ENCODE measurements at places on chromosomes 7 and 10.

DNA sequence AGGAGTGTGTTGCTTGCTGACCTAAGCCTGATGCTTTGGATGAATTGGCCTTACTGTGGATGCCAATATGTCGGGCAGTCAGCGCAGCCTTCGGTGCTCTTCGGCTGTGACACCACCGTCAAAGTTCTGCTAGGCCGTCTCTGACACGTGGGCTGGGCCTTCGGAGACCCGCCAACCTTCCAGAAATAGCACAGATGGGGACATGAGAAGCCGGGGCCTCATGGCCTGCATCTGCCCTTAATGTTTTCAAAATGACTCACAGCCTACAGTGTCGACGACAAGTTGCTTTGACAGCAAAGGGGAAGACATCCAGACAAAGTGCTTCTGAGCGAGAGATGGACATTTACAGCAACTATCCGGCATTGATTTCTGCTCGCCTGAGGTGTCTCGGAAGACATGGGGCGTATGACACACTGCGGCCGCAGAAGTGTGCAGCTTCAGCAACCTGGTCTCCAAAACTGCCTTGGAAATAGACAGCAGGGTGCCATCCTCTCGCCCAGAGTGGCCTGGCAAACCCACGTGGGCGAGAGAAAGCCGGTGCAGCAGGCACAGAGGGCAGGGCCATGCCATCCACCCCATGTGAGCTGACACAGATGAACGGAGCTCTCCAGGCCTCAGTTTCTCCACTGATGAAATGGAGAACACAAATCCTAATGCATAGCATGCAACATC is 94.0 kb upstream of the PPP2R2D start:
- no peak for DNase-seq

GRCh38 chr7:138727336-138728099 is 26.4 kb upstream of the SVOPL start:
- no peak for DNase-seq

GRCh38 chr7:132666774-132667172 is 90.5 kb upstream of the PLXNA4 start:
- no peak for DNase-seq

GRCh38 chr7:42016517-42016916 is 220.5 kb downstream of the GLI3 start:
- no peak for DNase-seq

GRCh38 chr7:132352800-132353199 is 223.5 kb downstream of the PLXNA4 start:
- no peak for DNase-seq

GRCh38 chr7:101817471-101818286 is at the start of gene CUX1:
CUX1 (plus strand) TSS chr7:101817626; CDS start chr7:101817640, 14 bp downstream.
- no peak for DNase-seq

Measured in RWPE1 (cell line).